ENCODE measurements at places on chromosomes 6 and 20.

GRCh38 chr6:155528982-155529453 lies 73.4 kb upstream of the NOX3 start:
- DNase-seq = peak; percentile 11

GRCh38 chr20:36203861-36204260 lies 32.4 kb upstream of the AAR2 start:
- no peak for DNase-seq

DNA sequence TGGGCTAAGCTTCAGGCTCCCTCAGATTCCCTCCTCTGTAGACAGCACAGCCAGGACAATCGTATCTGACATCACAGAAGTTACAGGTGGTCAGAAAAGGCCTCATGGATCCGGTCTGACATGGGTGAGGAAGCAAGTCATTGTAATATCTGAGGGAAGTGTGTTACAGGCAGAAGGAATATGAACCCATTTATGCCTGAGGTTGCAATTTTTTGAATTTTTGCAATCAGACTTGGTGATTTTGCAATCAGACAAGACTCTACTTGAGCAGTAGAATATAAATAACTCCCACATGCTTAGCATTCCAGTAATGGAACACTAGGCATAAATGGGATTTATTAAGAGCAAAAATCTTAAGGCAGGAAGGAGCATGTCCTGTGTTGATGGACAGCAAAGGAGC lies 52.1 kb downstream of the CBLN4 start:
- no peak for DNase-seq

GRCh38 chr20:36969051-36969450 lies 17.5 kb upstream of the SAMHD1 start:
- no peak for DNase-seq

DNA sequence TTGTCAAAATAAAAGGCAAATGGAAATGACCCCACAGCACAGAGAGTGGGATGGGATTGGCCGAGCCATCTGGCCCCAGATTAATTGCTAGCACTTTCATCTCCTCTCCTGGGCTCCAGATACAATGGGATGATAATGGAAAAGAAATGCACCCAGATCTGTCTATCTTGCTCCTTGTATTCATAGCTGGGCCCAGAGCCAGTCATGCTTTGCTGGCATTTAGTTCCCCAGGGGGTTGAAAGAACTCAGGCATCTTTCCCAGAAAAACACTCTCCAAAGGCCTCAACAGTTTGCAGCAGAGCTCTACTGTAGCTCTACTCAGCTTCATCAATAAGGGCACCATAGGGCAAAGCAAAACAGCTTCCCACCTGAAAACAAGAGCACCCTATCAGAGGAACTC lies 116.0 kb upstream of the FOXA2 start:
- DNase-seq = no peak

GRCh38 chr6:1724616-1725015 lies 114.9 kb downstream of the FOXC1 start:
- DNase-seq = no peak

DNA sequence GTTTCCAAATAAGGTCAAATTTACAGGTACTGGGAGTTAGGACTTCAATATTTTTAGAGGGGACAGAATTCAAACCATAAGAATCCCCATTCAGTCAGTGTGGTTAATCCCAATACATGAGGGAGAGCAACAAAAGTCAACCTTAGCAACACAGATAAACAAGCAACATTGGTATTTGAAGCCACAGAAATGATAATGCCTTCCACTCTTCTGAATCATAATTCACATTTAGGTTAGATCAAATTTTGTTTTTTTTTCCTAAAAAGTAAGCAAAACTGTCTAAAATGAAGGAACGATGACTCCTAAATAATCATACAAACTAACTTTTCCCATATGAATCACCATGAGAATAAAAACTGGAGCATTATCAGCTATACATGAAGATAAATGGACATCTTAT lies 246.0 kb upstream of the TENT5A start:
- no peak for DNase-seq

GRCh38 chr20:32366380-32366779 lies 8.2 kb downstream of the ASXL1 start:
- DNase-seq = no peak

- DNase-seq = no peak
These were observed 23.8 kb downstream of the STK38 start for GRCh38 chr6:36523451-36523850.

GRCh38 chr20:34560141-34560523 lies 1.6 kb downstream of the MAP1LC3A start:
- DNase-seq = no peak

GRCh38 chr6:49541210-49541724 lies 9.2 kb upstream of the C6orf141 start:
- no peak for DNase-seq

GRCh38 chr20:23670361-23670760 lies 18.5 kb downstream of the CST4 start:
- no peak for DNase-seq

DNA sequence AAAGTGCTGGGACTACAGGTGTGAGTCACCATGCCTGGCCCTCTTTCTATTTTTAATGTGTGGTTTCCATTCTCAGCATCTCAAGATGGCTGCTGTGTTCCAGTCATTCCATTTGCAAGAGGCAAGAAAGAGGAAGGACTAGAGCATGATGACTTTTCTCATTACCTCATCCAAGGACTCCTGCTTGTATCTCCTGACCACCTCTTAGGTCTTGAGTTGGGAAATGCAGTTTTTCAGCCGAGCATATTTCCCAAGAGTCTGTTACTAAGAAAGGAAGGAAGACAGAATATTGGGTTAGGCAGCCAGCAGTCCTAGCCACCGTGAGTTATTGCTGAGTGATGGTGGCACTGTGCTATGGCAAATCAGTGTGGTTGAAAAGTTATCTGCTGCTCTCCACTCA lies 108.4 kb upstream of the INSM1 start:
- DNase-seq = no peak

- peak; percentile 35 for DNase-seq
These were observed 84.9 kb upstream of the ASF1A start for GRCh38 chr6:118808793-118809638.

DNA sequence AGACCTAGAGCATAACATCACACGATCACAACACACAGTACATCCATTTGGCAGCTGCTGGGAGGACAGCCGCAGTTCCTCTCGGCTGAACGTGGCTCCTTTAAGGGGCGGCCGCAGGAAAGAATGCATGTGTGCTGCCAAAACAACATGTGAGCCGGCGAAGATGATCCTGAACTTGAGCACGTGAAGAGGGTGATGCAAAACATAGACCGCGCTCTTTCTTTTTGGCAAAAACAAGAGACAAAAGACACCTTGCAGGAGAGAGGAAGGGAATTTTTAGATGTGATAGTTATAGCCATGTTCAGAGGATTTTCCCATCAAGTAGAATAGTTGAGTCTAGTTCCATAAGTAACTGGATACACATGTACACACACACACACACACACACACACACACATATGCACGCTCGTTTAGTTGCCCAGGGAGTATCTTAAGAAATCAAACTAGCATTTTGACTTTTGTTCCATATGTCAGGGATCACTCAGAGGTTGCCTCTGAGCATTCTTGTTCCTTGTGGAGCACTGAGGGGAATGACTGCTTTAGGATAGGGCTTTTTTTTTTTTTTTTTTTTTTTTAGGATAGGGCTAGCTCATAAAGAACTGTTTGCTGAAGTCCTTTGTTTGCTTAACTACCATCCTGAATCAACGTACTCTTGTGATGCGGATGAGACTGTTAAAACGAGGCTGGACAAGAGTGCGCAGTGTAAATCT lies 21.7 kb upstream of the RANBP9 start:
- no peak for DNase-seq

GRCh38 chr6:124949706-124950105 lies 12.5 kb upstream of the RNF217 start:
- no peak for DNase-seq

DNA sequence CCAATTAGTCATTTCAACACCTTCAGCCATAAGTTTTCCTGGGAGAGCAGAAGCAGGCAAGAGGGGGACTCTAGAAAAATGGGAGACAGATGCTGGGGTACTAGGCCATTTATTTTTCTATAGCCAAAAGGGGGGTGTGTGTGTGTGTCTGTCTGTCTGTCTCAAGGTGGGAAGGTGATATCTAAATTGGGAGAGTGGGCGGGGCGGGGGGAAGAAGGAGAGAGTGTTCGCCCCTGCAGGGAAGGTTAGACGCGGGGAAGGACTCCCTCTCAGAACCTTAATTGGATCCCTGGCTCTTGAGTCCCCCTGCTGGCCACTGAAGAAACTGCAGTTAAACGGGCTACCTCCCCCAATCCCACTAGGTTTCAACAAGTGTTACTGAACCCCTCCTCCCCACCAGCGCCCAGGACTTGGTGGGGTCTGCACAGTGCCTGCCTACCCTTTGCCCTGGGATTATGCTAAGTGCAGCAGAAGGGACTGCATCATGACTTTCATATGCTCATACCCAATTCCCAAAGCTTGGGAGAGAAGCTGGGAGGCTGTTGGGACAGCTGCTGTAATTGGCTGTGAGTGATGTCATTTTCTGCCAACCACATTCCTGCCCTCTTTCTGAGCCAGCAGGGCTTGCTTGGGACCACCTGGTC lies 45.8 kb downstream of the FOXP4 start:
- peak; percentile 93 for DNase-seq

DNA sequence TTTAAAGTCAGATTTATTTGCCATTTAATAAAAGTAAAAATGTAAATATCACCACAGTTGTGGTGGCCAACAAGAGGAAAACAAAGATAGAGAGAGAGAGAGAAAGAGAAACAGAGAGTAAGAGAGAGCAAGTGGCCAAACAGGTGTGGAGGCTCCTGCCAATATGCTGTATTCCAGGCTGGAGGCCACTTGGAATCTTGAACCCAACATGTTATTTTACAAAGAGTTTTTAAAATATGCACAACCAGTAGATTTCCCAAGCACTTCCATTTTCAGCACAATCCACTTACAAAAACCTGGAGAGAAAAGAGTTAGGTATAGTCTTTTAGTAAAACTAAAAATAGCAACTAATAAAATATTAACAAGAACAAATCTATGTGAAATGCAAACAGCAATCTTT lies 1323.1 kb upstream of the CITED2 start:
- DNase-seq = no peak

DNA sequence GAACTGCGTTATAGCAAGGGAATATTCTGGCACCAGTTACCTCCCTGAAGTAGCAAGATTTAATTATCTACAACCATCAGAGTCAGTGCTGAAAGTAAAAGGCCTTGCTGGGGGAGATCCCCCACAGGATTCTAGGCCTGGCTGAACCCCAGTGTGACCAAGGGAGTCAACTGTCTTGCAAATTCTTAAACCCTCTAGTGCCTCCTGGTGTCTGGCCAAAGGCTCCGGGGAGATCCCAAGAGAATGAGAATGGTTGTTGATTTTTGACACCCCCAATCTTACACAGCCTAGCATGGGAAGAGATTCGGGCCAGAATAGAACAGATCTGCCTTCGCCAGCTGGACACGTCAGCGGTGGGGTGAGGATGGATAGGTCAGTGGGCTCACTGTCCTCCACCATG lies 179.4 kb downstream of the ERMARD start:
- no peak for DNase-seq

- no peak for DNase-seq
These were observed 80.2 kb downstream of the FAM50B start for GRCh38 chr6:3929281-3929798.

Measured in GM20000 (cell line).